ENCODE measurements at places on chromosomes 2 and 18. TPM values are rescaled to one million over a fixed set of nuclear protein-coding genes. Genes with fewer than 3 reads are reported as not detected.

- DNase-seq = peak; percentile 35
Measured at GRCh38 chr2:168056242-168056787, 191.1 kb downstream of the STK39 start.

- no peak for DNase-seq
Measured at GRCh38 chr2:170744248-170745002, 25.8 kb upstream of the ERICH2 start.

Gene COLEC12
- polyA plus RNA-seq = 2.1 TPM

GRCh38 chr2:192887337-192887736 is 692.6 kb upstream of the TMEFF2 start:
- peak; percentile 5 for DNase-seq

Measured in stomach (tissue), 19 donors.